ENCODE measurements at places on chromosomes 1 and 21.

- DNase-seq: no peak
Measured at GRCh38 chr21:29228306-29228705, 70.4 kb upstream of the BACH1 start.

DNA sequence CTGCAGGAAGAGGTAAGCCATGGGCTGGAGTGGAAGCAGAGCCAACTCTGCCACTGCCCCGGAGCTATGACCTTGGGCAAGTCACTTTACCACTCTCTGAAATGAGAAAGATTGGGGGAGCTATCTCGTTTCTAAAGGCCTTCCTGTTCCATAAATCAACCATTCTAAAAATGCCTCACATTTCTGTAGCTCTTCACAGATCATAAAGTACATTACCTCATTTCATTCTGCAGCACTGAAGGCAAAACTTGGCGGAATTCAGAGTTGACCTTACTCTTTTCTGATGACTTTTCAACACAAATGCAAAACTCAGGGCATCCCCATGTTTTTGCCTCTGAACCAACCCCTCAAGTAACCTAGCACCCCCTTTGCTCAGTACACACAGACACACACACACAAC lies 404.0 kb upstream of the NFIA start:
- DNase-seq: no peak

DNA sequence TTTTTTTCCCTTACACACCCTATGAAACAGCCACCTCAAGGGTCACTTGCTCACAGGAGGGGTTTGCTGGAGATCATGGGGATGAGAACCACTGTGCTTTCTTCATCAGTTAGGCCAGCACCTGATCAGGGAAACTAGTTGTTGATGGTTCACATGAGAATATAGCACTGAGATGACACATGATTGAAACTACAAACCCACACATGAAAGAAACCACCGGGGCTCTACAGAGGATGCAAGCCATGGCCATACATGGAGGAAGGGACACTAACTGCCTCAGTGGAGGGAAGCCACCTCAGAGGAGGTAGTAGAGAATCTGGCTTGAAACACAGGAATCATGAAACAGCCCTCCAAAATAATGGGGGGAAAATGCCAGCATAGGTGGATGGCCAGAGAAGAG lies 63.2 kb downstream of the PRKAB2 start:
- DNase-seq: no peak

DNA sequence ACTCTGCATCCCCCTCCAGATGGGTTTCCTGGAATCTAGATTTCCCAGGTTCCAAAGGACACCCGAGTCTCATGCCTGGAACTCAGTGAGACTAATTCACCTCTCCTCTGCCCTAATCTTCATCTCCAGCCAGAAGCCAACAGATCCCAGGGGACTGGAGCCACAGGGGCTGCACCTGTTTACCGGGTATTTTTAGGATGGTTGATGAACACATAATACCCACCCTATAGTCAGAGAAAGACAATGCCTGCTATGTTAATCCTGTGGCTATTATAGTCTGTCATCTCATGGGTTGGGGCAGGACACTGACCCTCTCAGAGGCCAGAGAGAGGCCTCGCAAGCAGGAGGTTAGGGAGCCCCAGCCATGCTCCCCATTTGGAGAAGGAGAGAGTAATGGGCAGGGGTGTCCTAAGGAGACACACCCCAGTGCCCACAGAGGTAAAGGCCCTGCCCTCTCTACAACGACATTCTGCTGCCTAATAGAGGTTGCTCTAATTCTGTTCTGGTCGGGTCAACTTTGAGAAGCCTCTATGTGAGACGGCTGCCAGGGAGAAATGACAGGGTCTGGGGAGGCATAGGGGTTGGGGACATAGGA lies 1.0 kb upstream of the TNNI1 start:
- DNase-seq: no peak

DNA sequence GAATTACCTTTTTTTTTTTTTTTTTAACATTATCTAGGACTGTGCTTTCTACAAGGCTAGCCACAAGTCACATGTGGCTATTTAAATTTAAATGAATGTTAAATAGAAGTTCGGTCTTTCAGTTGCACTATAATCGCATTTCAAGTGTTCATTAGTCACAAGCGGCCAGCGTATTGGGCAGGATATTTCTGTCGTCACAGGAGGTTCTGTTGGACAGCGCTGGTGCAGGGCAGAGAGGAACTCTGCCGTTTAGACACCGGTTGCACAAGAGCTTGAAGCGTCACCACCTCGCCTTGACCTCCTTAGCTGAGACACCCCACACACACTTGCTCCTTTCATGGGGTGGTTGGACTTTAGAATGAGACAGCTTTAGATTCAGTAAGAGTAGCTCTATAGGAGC lies 64.1 kb downstream of the BACE2 start:
- no peak for DNase-seq

- DNase-seq: peak; percentile 39
Measured at GRCh38 chr1:54652168-54652567, 10.6 kb downstream of the MROH7 start.

GRCh38 chr1:179742717-179743678 lies at the start of gene FAM163A:
Gene FAM163A (plus strand): TSS chr1:179743291. CDS start chr1:179813098, 69,807 bp downstream.
- DNase-seq: no peak

DNA sequence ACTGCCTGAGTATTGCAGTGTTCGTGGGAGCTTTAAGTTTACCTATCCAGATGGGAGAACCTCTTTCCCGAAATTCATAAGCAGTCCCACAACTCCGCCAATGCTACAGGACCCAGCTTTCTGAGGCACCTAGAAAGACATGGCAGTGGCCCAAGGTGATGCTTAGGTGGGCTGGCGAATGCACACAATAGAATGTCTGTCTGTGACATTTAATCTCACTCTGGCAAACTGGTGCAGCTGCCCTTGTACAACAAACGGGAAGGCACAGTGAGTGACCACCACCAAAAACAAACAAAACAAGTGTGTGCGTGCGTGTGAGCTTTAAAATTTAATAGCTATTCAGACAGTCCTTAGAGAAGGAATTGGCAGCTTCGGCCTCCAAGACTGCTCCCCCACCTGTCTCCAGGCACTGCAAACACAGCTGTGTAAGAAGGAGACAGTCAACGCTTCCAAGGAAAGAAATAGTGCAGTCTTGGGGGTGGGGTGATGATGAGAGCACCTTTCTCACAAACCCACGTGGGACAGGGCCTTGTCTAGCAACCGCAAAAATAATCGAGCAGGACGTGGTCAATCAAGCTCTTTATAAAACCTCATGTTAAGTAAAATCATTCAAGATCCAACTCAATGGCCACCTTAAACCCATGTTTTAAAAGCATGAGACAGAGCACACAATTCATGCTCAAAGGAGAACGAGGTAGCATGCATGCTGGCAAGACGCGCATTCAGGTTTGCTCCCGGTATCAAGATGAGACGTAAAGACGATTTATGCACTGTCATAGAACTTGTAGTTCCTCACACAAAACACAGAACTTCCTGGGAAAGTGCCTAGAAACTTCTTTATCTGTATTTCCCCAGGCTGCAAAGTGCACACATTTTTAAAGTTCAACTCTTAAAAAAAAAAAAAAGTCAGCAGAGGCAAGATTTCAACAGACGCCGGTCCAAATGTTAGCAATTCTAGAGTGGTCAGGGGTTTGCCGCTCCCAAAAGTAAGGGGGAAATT lies 84.1 kb downstream of the TM2D1 start:
- DNase-seq: peak; percentile 73

DNA sequence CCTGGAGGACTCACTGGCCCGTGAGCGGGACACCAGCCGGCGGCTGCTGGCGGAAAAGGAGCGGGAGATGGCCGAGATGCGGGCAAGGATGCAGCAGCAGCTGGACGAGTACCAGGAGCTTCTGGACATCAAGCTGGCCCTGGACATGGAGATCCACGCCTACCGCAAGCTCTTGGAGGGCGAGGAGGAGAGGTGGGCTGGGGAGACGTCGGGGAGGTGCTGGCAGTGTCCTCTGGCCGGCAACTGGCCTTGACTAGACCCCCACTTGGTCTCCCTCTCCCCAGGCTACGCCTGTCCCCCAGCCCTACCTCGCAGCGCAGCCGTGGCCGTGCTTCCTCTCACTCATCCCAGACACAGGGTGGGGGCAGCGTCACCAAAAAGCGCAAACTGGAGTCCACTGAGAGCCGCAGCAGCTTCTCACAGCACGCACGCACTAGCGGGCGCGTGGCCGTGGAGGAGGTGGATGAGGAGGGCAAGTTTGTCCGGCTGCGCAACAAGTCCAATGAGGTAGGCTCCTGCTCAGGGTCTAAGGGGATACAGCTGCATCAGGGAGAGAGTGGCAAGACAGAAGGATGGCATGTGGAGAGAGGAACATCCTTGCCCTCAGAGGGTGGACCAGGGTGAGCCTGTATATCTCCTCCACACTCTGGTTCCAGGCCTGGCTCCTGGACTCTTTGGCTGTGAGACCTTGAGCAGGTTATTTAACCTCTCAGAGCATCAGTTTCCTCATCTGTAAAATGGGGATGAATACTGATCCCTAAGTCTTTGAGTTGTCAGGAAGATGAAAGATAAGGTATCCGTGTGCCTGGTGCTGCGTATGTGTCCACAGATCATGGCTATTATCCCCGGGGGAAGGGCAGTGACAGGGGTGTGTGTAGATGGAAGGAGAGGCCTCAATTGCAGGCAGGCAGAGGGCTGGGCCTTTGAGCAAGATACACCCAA lies 17.2 kb upstream of the SEMA4A start:
- DNase-seq: no peak

DNA sequence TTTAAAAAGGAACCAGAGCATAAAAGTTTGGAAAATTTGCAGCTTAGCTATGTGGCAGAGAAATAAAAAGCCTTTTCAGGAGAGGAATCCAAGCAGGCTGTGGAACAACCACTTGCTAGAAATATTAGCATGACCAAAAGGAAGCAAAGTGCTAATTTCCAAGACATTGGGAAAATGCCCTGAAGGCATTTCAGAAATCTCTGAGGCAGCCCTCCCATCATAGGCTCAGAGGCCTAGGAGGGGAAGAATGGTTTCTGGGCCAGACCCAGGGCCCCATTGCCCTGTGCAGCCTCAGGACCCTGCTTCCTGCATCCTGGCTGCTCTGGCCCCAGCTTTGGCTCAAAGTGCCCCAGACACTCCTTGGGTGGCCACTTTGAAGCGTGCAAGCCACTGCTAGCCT lies 56.8 kb downstream of the TENT5C start:
- no peak for DNase-seq

DNA sequence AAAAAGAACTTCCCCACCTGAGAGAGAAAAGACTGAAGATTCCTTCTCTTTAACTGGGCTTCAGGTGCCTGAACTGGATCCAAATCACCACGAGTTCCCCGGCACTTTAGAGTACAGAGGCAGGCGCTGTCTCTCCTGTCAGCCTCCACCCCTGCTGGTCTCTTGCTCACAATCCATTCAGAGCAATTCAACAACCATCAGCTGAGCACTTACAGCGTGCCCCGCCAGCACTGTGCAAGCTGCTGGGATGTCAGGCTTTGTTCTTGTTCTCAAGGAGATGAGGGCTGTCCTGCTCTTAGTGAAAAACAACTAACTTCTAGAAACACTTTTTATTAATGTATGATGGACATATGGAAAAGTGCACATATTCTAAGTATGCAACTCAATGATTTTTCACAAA lies 68.7 kb upstream of the VAMP3 start:
- no peak for DNase-seq

GRCh38 chr1:164803366-164803765 lies 244.4 kb downstream of the PBX1 start:
- no peak for DNase-seq

GRCh38 chr1:58745117-58745516 lies 38.7 kb downstream of the JUN start:
- DNase-seq: no peak

- DNase-seq: no peak
Measured at GRCh38 chr1:78586572-78586971, 33.7 kb upstream of the IFI44L start.

- DNase-seq: no peak
Measured at GRCh38 chr1:204617256-204618147, 68.0 kb downstream of the LRRN2 start.

DNA sequence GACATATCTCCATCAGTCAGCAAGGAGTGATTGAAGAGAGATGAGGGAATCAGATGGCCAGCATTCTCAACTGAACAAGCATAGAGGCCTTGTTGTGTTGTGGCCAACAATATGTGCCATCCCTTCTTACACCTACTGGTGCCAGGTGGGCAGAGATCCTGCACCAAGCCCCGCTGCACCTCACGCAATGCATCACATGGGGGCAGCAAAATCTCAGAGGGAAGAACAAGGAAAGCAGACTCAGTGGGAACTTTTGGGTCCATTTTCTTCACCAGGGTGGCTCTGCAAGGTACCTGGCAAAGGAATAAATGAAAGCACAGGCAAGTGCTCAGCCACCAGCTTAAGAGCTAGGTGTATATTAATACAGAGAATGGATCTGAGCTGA lies 33.2 kb downstream of the HSD3B2 start:
- no peak for DNase-seq

DNA sequence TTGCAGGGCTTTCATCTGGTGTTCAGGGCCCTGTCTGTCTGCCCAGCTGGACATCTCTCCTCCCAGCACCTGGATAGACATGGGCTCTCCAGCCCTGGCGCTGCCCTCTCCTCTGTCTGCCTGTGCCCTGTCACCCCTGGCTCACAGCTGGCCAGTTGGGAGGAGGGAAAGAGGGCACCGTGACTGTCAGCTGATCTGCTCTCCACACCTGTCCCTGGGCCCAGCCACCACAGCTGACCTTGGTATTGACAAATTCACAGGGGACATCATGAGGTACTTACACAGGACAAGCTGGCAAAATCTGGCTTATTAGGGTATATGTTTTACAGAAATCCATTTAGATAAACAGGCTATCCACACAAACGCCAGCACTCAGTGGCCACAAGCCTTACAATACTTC lies 8.3 kb downstream of the TNR start:
- DNase-seq: no peak

DNA sequence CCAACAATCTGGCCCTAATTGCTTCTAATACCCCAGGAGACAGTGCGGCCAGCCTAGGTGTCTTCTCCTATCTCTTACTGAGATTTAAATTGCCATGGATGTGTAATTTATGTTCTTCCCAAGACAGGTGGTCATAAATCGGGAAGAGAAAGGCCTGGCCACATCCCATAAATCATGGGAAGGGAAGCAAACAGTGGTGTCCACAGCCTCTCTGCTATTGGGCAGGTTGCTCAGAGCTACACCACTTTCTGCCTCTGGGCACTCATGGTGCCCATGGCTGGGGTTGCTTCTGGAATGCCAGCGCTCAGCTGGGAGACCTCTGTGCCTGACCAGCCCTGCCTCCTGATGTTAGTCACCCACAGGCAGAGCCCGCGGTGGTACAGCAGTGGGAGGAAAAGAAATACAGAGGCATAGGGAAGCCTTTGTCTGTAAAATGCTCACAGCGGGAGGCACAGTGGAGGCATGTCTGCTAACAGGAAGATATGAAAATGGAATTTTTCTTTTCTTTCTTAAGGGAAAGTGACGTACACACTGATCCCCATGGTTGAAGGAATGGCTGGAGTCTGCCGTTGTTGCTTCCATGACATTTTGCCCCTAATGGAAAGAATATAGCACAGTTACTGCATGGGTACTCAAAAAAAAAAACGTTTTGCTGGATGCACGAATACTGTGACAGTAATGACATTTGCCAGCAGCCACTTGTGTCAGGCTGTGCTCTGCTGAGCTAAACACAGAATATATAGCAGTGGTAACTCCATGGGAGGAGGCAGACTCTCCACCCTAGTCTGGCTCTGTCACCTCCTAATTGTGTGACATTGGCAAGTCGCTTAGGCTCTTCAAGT lies 21.9 kb downstream of the MTARC1 start:
- no peak for DNase-seq

GRCh38 chr1:228147151-228147693 lies 2.5 kb upstream of the GJC2 start:
- no peak for DNase-seq

Measured in suppressor macrophage treated with lipopolysaccharide for 4 hours (primary cell).